Activated CD8-positive, alpha-beta memory T cell treated with anti-CD3 and anti-CD28 coated beads for 1 hour (primary cell): ENCODE measurements at places on chromosomes 1 and 21.

DNA sequence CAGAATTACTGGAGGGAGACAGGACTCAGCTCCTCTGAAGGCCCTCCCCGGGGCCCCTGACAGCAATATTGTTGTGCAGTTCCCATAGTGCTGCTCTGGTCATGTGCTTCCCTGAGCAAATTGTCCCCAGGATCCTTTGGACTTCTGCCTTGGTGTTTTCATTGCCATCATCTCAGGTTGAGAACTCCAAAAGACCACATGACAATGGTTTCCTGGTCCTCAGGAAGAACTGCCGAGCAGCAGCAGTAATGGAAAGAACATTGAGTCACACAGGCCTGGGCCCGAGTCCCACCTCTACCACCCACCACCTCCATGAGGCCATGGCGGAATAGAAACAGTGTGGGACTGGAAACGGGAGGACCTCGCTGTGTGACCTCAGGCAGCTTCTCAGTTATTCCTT is 6.3 kb upstream of the CTTNBP2NL start:
- DNase-seq = no peak

GRCh38 chr1:92970990-92971689 is 9.9 kb upstream of the DIPK1A start:
- no peak for DNase-seq

- DNase-seq = no peak
These were observed 27.7 kb downstream of the EPS15 start for GRCh38 chr1:51491166-51491981.

DNA sequence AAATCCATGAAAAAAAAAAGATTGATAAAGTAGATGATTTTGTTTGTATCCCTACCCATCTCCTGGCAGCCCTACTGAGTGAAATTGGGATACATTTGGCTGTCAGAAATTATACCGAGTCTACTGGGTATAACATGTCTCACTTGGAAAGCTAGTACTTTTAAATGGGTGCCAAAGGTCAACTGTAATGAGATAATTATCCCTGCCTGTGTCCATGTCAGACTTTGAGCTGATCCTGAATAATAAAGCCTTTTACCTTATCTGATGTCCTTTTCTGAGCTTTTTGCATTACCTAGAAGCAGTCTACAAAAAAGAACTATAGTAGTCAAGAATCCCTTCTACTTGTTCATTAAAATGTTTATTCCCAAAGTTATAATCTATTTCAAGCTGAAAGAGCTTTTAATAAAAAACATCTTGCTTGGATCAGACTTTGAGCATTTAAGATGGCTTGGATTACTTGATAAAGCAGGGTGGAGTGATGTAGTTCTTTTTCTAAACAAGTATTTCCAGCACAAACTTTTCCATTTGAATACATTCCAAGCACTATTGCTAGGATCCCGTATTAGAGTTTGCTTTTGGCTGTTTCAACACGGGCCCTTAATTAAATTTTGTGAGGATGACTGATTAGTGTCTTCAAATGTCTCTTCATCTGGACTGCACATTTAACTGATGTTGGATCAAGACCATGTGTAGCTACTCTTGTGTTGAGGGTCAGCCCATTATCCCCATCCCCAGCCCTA is 69.2 kb downstream of the DTL start:
- DNase-seq = no peak

DNA sequence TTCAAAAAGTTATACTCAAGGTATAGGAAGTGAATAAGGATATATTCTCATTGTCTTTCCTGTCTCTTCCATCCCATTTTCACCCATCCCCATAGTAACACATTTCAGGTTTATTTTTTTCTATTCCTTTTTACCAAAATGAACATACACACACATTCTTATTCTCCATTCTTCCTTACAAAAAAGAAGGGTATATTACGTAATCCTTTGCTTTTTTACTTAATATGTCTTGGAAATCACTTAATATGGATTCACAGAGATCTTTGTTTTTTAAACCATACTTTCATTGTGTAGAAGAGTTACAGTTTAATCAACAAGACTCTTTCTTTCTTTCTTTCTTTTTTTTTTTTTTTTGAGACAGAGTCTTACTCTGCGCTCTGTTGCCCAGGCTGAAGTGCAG is 128.2 kb upstream of the BMP8A start:
- DNase-seq = no peak

- DNase-seq = no peak
These were observed 54.4 kb upstream of the JAK1 start for GRCh38 chr1:65020774-65021173.

GRCh38 chr1:90833466-90834110 is 116.5 kb upstream of the BARHL2 start:
- no peak for DNase-seq

DNA sequence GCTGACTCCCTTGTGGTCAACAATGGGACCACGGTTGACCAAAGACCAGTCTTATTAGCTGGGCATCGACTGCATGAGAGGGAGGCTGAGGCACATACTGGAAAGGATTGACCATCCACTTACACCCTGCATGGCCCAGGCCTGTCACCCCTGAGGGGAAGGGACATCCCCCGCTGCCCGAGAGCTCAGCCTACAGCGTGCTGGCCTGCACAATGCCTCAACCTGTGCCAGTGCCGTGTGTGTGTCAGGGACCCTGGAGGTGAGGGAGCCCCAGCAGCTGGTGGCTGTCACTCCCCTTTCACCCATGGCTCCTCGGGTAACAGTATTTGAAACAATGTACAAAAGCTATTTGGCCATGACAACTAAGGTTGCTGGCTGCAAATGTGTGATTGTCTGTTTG is 67.3 kb downstream of the SLC35F3 start:
- no peak for DNase-seq

- DNase-seq = no peak
These were observed 47.3 kb downstream of the NCAM2 start for GRCh38 chr21:21045518-21045917.

DNA sequence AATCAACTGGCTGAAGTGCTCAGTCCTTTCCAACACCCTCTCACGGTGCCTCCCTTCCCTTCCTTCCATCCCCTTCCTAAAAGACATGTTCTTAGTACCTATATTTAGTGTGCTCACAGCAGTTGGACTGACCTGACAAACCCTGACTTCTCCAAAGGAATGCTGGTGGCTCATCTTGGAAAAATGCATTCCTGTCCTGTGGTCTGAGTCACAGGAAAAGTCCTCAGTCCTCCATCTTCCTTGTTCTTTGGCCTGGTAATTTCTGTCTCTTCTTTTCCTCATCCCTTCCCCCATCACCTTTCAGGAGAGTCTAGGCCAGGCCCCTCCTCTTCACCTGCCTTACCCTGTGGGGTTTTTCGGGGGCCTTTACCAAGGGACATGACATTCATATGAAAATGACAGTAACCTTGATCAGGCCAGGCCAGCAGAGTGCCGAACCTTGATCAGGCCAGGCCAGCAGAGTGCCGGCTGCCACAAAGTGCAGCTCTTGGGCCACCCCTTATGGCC is 7.2 kb downstream of the ATP1B1 start:
- no peak for DNase-seq

GRCh38 chr1:219109424-219110018 is 64.2 kb upstream of the LYPLAL1 start:
- DNase-seq = no peak

- no peak for DNase-seq
These were observed 101.0 kb downstream of the AJAP1 start for GRCh38 chr1:4755301-4755845.

DNA sequence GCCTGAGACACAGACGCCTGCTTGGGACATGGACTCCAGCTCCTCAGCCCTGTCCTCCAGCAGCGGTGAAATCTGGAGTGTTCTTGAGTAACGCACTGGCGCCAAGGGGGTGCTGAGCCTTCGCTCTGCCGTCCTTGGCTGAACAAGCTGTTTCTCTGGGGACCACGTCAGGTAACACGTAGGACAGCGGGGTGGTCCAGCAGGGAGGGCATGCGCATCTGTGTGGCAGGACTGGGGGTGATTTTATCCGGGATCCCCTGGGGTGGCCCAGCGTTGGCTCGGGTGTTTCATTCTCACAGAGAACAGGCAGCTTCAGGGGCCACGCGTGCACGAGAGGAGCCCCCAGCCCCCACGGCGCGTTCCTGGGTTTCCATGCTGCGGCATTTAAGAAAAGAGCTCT is 61.2 kb downstream of the AGPAT3 start:
- no peak for DNase-seq

DNA sequence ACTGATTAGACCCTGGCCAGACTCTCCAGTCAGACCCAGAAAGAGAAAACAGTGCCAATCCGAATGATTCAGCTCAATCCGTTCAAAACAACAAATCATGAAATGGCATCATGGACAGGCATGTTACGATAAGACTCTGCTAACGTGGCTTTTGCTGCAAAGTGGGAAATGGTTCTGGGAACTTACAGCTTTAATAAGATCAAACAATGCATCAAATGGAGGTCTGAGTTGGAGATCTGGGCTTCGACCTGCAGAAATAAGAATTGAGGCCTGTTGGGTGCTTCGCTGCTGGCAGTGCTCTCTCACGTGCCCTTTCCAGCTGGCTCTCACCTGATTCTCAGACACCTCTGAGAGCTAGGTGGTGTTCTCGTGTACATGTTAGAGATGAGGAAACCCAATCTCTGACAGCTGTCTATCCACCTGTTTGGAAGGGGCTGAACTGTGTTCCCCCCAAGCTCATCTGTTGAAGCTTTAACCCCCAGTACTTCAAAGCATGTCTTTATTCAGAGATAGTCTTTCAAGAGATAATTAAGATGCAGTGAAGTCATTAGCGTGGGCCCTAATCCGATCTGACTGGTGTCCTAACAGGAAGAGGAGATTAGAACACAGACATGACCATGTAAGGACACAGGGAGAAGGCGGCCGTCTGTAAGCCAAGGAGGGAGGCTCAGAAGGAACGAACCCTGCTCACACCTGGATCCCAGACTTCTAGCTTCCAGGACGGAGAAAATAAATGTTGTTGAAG is 45.5 kb upstream of the ETS2 start:
- no peak for DNase-seq

DNA sequence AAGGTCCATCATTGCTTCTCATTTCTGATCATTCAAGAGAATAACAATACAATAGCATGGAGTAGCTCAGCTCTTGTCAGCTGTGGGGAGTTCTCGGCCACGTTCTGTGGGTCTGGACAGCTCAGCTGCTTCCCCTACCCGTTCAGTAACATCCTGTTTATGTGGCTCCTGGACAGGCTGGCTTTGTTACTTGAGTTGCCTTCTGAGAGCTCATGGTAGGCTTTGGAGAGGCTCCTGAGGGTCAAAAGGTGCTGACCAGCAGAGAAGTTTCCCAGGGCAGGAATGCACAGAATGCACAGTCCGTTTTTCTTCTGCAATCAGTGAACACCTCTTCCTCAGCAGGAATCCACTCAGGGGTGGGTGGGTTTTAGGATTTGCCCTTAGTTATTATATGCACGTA is 36.0 kb downstream of the KAZN start:
- no peak for DNase-seq

DNA sequence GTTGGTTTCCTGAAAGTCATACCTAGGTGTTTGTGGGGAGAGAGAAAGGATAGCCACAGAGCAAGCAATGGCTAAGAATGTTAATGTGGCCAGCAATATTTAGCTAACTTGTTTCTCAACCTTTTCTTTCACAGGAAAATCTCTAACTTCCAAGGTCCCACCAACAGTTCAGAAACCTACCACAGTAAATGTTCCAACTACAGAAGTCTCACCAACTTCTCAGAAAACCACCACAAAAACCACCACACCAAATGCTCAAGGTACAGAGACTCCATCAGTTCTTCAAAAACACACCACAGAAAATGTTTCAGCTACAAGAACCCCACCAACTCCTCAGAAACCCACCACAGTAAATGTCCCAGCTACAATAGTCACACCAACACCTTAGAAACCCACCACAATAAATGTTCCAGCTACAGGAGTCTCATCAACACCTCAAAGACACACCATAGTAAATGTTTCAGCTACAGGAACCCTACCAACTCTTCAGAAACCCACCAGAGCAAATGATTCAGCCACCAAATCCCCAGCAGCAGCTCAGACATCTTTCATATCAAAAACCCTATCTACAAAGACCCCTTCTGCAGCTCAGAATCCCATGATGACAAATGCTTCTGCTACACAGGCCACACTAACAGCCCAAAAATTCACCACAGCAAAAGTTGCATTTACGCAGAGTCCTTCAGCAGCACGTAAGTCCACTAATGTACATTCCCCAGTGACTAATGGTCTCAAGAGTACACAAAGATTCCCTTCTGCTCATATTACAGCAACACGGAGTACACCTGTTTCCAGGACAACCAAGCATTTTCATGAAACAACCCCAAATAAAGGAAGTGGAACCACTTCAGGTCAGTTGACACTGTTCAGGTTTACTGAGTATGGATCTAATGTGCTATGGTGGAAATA is 15.3 kb downstream of the CD55 start:
- DNase-seq = no peak

DNA sequence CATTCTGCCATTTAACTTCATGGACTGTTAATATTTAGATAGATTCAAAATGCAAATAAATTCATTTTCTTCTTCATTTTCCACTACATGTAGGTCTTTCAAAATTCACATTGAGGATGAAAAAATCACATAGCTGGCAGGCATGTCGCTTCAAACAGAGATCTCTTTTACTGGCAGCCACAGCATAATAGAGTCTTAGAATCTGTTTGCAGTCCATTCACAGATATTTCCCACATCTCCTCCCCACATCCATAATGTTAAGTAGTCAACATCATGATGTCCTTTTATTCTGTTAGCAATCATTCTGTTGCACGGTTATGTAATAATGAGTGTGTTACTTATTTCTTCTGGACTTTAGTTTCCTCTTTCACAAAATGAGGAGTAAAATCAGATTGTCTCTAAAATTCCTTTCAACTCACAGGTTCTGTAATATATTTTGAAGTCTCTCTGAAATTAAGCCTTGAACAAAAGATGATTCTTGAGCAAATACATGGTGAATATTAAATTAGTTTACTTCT is 257.5 kb upstream of the SNX7 start:
- no peak for DNase-seq

DNA sequence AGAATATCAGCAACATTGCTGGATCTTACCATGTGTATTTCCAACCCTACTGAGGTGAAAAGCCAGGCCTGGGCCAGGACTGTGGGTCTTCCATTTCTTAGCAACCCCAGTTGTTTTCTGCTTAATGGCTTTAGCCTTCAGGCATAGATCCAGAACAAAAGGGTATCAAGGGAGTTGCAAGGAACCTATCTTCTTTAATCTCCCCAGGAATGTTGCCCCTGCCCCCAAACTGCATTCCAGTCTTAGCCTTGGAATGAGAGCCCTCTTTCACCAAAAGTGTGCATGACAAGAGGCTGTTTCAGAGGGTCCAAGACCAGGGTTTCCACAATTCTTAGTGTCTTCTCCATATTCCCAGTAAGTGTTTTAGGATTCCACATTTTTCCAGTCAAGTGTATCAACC is 87.9 kb upstream of the SOX13 start:
- no peak for DNase-seq

DNA sequence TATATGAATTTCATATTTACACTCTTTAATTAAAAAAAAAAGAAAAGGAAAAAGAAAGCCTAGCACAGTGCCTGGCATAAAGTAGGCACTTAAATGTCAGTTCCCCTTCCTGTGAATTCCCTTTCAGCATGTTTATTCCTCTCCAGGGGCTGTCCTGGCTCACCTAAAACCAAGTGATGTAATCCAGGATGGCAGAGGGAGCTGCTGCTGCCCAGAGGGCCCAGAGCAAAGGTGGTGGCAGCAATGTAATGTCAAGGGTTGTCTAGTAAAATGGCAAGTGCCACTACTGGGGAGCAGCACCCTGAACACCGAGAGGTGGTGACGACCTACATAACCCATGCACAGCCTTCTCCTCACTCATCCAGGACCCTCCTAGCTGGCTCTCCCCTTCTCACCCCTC is 78.4 kb upstream of the LPGAT1 start:
- DNase-seq = no peak

- no peak for DNase-seq
These were observed 57.7 kb downstream of the HNRNPR start for GRCh38 chr1:23286401-23286800.
